ENCODE measurements at places on chromosomes 12 and 14.

DNA sequence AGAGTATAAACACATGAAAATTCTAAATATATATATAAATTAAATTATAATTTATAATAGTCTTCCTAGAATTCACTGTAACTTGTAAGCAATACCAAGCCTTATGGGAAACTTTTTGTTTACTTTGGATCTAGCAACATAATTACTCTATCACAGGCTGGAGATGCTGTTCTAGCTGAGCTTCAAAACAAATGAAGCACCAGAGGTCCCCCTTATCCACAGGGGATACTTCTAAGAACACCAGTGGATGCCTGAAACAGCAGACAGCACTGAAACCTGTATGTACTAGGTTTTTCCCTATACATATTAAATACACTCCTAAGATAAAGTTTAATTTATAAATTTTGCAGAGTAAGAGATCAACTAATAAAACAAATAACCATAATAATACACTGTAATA lies 96.6 kb downstream of the CDK17 start:
- H3K27me3 ChIP-seq = no peaks in the 10 kb centered on the region
- peaks cover 12% of the 10 kb centered on the region for H3K36me3 ChIP-seq
- H3K4me1 ChIP-seq = peaks cover 8% of the 10 kb centered on the region
- H3K27ac ChIP-seq = no peak overlapping the region

- peaks cover 21% of the 10 kb centered on the region for H3K4me1 ChIP-seq
- no peaks in the 10 kb centered on the region for H3K27me3 ChIP-seq
- H3K27ac ChIP-seq = peak overlapping the region; percentile 8
- peaks cover 23% of the 10 kb centered on the region for H3K36me3 ChIP-seq
These were observed 18.5 kb downstream of the PPP2R5E start for GRCh38 chr14:63524537-63525155.

DNA sequence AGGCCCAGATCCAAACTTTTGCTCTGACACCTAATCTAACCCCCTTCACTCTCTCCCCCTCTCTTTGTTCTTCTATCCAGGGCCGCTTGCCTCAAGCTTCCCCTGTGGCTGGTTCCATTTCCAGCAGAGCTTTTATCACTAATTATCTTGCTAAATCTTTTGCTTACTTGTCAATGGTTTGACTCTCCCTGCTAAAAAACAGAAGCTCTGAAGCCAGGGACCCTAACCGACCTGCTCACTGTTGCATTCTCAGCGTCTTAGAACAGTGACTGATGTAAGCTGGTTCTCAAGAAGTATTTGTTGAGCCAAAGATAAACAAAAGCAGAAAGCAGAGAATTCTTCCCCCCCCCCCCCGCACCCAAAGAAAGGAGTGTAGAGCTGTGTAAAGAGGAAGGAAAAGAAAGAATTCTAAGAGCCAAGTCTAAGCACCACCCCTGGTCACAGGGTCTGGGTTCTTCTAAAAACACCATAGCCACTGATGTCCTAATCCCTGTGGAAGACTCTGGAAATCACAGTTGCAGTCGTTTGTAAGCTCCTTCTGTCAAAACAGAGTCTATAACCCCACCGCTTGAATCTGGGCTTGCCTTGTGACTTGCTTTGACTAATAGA lies 385.8 kb downstream of the MED13L start:
- H3K27me3 ChIP-seq = peaks cover 10% of the 10 kb centered on the region
- H3K4me3 ChIP-seq = no peak overlapping the region
- H3K36me3 ChIP-seq = no peaks in the 10 kb centered on the region
- H3K4me1 ChIP-seq = no peaks in the 10 kb centered on the region
- DNase-seq = no peak

DNA sequence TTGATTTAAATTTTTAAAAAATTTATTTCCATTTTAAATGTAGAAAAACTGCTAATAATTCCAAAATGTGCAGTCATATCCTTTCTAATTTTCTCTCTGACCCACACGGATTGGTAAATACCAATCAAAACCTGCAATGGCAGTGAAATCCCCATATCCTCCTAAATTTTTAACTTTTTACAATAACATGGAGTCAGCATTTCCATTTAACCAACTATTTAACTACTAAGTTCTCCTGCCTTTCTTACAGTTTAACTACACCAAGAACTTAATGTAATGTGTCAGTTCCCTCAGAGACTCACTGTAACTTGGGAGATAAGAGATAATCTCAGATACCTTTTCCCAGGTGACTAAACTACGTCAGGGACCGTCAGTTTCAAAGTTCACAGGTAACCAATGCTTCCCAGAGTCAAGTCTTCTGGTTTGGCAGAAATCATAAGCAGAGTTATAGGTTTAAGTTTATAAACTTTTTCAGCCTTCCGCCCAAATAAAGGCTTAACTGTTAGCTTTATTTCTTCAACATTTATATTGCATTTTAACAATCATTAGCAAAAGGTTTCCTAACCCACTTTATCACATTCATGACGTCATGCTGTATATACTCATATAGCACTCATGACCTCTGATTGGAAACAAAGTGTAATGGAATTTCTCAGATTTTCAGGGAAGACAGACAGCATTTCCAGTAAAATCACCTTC lies 7.6 kb downstream of the KRAS start:
- peaks cover 29% of the 10 kb centered on the region for H3K36me3 ChIP-seq
- no peak overlapping the region for H3K27ac ChIP-seq
- no peak for DNase-seq

DNA sequence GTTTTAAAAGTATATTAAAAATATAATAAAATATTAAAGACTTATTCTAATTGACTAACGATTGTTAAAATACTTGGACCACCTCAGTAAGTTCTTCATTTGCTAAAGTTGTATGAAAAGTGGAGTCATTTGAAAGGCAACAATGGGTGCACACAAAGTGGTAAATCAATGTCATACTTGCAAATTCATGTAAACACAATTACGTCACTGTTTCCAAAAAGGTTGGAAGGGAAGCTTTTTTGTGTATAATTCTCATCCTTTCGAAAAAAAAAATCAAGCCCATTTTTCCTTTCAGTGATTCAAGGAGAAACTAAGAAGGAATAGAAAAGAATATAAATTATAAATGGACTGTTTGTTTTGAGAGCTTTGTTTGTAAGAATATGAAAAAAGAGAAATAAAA lies 166.2 kb downstream of the PIK3C2G start:
- no peak overlapping the region for H3K4me3 ChIP-seq
- DNase-seq = no peak
- no peaks in the 10 kb centered on the region for H3K27me3 ChIP-seq
- no peaks in the 10 kb centered on the region for H3K36me3 ChIP-seq
- H3K4me1 ChIP-seq = no peaks in the 10 kb centered on the region
- no peak overlapping the region for H3K27ac ChIP-seq
